ENCODE measurements at places on chromosomes 12 and 14. TPM values are rescaled to one million over a fixed set of nuclear protein-coding genes. Genes with fewer than 3 reads are reported as not detected.

The BEST3 gene
- not detected for total RNA-seq

The KRT4 gene
- 6.8 TPM for total RNA-seq

The EAPP gene
- 26.9 TPM for total RNA-seq

The LPAR5 gene
- 2.5 TPM for total RNA-seq

The CCDC177 gene
- not detected for total RNA-seq

The PPP4R4 gene
- 2.2 TPM for total RNA-seq

The ADGRD1 gene
- total RNA-seq: 113 TPM

The RTN1 gene
- total RNA-seq: 9.6 TPM

The C12orf54 gene
- total RNA-seq: not detected

The FBXW8 gene
- 16.8 TPM for total RNA-seq

The ZNF839 gene
- total RNA-seq: 10.1 TPM

The TSPAN19 gene
- not detected for total RNA-seq

The LRRIQ1 gene
- total RNA-seq: 0.67 TPM

The PTGER2 gene
- 5.3 TPM for total RNA-seq

The POMT2 gene
- 29.4 TPM for total RNA-seq

The KCNH3 gene
- 0.90 TPM for total RNA-seq

The BBOF1 gene
- 2.8 TPM for total RNA-seq

The TMTC1 gene
- 37.4 TPM for total RNA-seq

The PLBD1 gene
- 49.3 TPM for total RNA-seq

The ACRBP gene
- total RNA-seq: 3.8 TPM

The C14orf132 gene
- 63.1 TPM for total RNA-seq

The AMDHD1 gene
- 1.4 TPM for total RNA-seq

The SLC22A17 gene
- 12.1 TPM for total RNA-seq

The RNF41 gene
- 51.6 TPM for total RNA-seq

The KRT84 gene
- not detected for total RNA-seq

The TAS2R13 gene
- total RNA-seq: 1.3 TPM

The DHRS4 gene
- total RNA-seq: 25.8 TPM

The PXN gene
- 105 TPM for total RNA-seq

The AQP6 gene
- total RNA-seq: 0.35 TPM

The OR4K17 gene
- not detected for total RNA-seq

The CCDC175 gene
- total RNA-seq: not detected

The KRT78 gene
- not detected for total RNA-seq

The CLEC4D gene
- 1.1 TPM for total RNA-seq

The CRIP1 gene
- 96.2 TPM for total RNA-seq

The FANCM gene
- total RNA-seq: 3.1 TPM

The USP44 gene
- total RNA-seq: 14.9 TPM

The TGM1 gene
- total RNA-seq: 12.3 TPM

The CRACR2A gene
- 5.4 TPM for total RNA-seq

The KLRC1 gene
- 2.5 TPM for total RNA-seq

The C1S gene
- 321 TPM for total RNA-seq

The DPY19L2 gene
- total RNA-seq: 2.3 TPM

The SMIM41 gene
- total RNA-seq: 6.1 TPM

The PIWIL1 gene
- total RNA-seq: not detected

The PRB2 gene
- not detected for total RNA-seq

The CPM gene
- total RNA-seq: 165 TPM

The BICDL1 gene
- 20.6 TPM for total RNA-seq

The PPM1H gene
- total RNA-seq: 8.0 TPM

The CLEC4C gene
- not detected for total RNA-seq

The LTB4R2 gene
- total RNA-seq: 6.4 TPM

The HOXC12 gene
- total RNA-seq: not detected

The GLIPR1L1 gene
- not detected for total RNA-seq

The RAPGEF3 gene
- 69.6 TPM for total RNA-seq

All from upper lobe of right lung (tissue), 1 donor.